ENCODE measurements at places on chromosomes 2 and 18. TPM values are rescaled to one million over a fixed set of nuclear protein-coding genes. Genes with fewer than 3 reads are reported as not detected.

The GALNT3 gene
- total RNA-seq, result 4.6 TPM

The TBR1 gene
- total RNA-seq, result 3.9 TPM

The RNF144A gene
- total RNA-seq, result 52.8 TPM

The LBX2 gene
- not detected for total RNA-seq

The AGBL5 gene
- total RNA-seq, result 28.6 TPM

The UGT1A1 gene
- total RNA-seq, result not detected

The ZNF2 gene
- total RNA-seq, result 8.8 TPM

The CPSF3 gene
- 33.7 TPM for total RNA-seq

The EN1 gene
- total RNA-seq, result 1.4 TPM

The GPR39 gene
- total RNA-seq, result 1.2 TPM

The GPR17 gene
- total RNA-seq, result 28.6 TPM

The C2orf66 gene
- total RNA-seq, result 0.69 TPM

The RAB6C gene
- total RNA-seq, result 2.5 TPM

The CCDC74B gene
- total RNA-seq, result 9.2 TPM

The DQX1 gene
- total RNA-seq, result not detected

The KIF5C gene
- 421 TPM for total RNA-seq

The IL1RN gene
- total RNA-seq, result not detected

The CROCC2 gene
- 1.4 TPM for total RNA-seq

The NT5DC4 gene
- not detected for total RNA-seq

The PRKAG3 gene
- total RNA-seq, result not detected

The INPP1 gene
- 17.3 TPM for total RNA-seq

The PJVK gene
- total RNA-seq, result 3.9 TPM

The KCNG2 gene
- 0.69 TPM for total RNA-seq

The TMEM198 gene
- total RNA-seq, result 13.8 TPM

The RUFY4 gene
- total RNA-seq, result 0.23 TPM

The RAPH1 gene
- 59.3 TPM for total RNA-seq

The APLF gene
- 17.8 TPM for total RNA-seq

The ECEL1 gene
- 27.0 TPM for total RNA-seq

The VIT gene
- total RNA-seq, result 0.23 TPM

The VWC2L gene
- total RNA-seq, result 30.0 TPM

The APCDD1 gene
- total RNA-seq, result 26.8 TPM

The PLGLB1 gene
- 7.4 TPM for total RNA-seq

The ANKRD30B gene
- total RNA-seq, result 3.9 TPM

The PSME4 gene
- total RNA-seq, result 42.9 TPM

The LAMA1 gene
- 22.1 TPM for total RNA-seq

The TOGARAM2 gene
- 2.3 TPM for total RNA-seq

The TFCP2L1 gene
- total RNA-seq, result 0.69 TPM

The SNED1 gene
- total RNA-seq, result 6.5 TPM

The SPRED2 gene
- 10.8 TPM for total RNA-seq

The C2orf78 gene
- total RNA-seq, result not detected

The TRMT61B gene
- total RNA-seq, result 25.6 TPM

The ANKRD30BL gene
- total RNA-seq, result 21.7 TPM

The ANXA4 gene
- total RNA-seq, result 7.8 TPM

The NTSR2 gene
- 4.2 TPM for total RNA-seq

The TSPYL6 gene
- total RNA-seq, result 0.23 TPM

The SKOR2 gene
- total RNA-seq, result 0.23 TPM

The TSGA10 gene
- 26.5 TPM for total RNA-seq

The CHPF gene
- total RNA-seq, result 45.0 TPM

The NEU2 gene
- total RNA-seq, result not detected

The PROC gene
- 0.92 TPM for total RNA-seq

The LYPD1 gene
- 77.0 TPM for total RNA-seq

The CTIF gene
- 65.3 TPM for total RNA-seq

The NPHP1 gene
- 12.9 TPM for total RNA-seq

The SCN9A gene
- total RNA-seq, result 114 TPM

The C2orf74 gene
- total RNA-seq, result 12.0 TPM

The DTNA gene
- 101 TPM for total RNA-seq

The RESP18 gene
- total RNA-seq, result 1.8 TPM

The ZRANB3 gene
- 16.1 TPM for total RNA-seq
